ENCODE measurements at places on chromosomes 3 and 15. TPM values are rescaled to one million over a fixed set of nuclear protein-coding genes. Genes with fewer than 3 reads are reported as not detected.

NUP210 gene
- 10.1 TPM for total RNA-seq

DNA sequence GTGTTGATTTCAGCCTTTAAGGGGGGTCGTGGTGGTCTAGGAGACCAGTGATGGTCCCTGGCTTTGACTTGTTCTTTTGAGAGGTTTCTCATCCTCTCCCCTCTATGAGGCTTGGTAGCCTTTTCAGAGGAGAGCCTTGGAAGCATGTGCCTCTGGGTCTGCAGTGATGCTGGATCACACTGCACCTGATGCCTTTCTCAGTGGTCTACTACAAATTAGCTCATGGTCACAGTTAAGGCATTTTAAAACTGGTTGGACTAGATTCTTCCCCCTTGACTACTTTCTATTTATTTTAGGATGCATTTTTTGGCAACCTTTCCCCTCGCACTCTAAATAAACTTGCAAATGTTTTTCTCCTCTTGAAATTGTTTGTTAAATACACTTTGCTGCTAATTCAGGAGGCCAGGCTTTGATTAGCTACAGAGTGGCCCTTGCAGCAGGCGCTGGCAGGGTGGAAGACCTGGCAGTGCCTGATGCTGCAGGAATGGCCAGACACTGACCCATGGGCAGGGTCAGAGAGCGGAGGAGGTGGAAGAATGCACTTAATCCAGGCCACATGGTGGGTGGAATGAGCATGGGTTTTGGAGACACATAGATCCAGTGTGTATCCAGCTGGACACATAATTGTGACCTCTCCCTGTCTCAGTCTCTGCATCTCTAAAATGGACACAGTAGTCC is 318.8 kb upstream of the CTDSPL start:
- no peaks in the 10 kb centered on the region for H3K36me3 ChIP-seq
- DNase-seq: no peak
- H3K27me3 ChIP-seq: no peaks in the 10 kb centered on the region
- H3K4me3 ChIP-seq: no peak overlapping the region
- H3K27ac ChIP-seq: no peak overlapping the region
- H3K4me1 ChIP-seq: peaks cover 31% of the 10 kb centered on the region

ASB14 gene
- total RNA-seq: not detected

DNA sequence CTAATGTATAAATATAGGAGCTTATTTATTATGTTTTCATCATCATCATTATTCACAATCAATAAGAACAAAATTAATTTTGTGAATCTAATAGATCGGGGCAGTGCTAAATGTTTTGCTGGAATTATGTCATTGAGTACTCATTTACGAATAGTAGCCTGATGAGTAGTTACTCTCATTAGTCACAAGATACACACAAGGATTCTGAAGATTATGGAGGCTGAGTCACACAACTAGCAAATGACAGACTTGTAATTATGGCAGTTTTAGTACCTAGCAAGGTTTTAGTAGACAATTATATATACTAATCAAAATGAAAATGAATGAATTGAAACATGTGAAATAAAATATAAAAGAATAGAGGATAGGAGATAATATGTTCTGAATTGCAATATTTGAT is 954.2 kb downstream of the CADM2 start:
- no peaks in the 10 kb centered on the region for H3K27me3 ChIP-seq
- no peaks in the 10 kb centered on the region for H3K36me3 ChIP-seq
- H3K4me1 ChIP-seq: no peaks in the 10 kb centered on the region
- no peak for DNase-seq
- no peak overlapping the region for H3K27ac ChIP-seq

- no peaks in the 10 kb centered on the region for H3K27me3 ChIP-seq
- no peak overlapping the region for H3K4me3 ChIP-seq
- H3K27ac ChIP-seq: no peak overlapping the region
- H3K36me3 ChIP-seq: no peaks in the 10 kb centered on the region
- H3K4me1 ChIP-seq: peaks cover 58% of the 10 kb centered on the region
These were observed 8.5 kb downstream of the BAHD1 start for GRCh38 chr15:40449275-40449674.

DNA sequence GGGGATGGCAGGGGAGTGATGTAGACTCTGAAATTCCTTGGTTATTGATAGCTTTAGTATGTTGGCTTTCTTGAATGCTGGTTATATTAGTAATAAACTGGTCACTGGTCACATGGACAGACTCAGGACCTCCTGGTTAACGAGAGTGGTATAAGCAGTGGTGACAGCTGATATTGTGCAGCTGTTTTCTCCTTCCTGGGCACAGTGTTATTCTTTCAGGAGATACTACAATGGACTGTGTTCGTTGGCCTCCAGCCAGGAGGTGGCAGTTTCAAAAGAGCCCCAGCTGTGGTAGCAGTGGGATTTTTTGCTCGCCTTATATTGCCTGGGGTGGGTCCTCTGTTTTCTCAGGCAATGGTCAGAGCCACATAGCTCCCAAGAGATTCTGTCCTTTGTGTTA is 181.6 kb upstream of the RBMS3 start:
- no peak overlapping the region for H3K4me3 ChIP-seq
- no peak overlapping the region for H3K27ac ChIP-seq
- H3K27me3 ChIP-seq: no peaks in the 10 kb centered on the region
- no peaks in the 10 kb centered on the region for H3K4me1 ChIP-seq

DNA sequence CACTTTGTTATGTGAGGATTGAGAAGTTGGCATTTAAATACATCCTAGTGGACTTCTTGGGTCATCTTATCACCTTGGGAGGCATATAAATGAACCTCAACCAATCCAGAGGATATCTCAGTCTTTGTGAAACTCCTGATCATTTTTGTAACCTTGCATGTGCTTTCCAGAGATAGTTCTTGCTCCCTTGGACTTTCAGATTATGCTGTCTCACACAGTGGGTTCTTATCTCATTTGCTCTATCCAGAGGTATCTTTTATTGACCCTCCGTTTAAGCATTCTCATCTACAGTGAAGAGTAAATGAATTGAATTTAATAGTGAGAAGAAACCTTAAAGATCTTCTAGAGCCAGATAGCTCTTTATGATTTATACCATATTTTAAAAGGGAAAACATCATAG is 10.4 kb downstream of the ARMC8 start:
- no peak overlapping the region for H3K27ac ChIP-seq
- no peaks in the 10 kb centered on the region for H3K36me3 ChIP-seq
- H3K4me3 ChIP-seq: no peak overlapping the region
- H3K27me3 ChIP-seq: no peaks in the 10 kb centered on the region
- peaks cover 16% of the 10 kb centered on the region for H3K4me1 ChIP-seq

CLDN11 gene
- 136 TPM for total RNA-seq

PGBD4 gene
- total RNA-seq: 1.5 TPM

PXYLP1 gene
- total RNA-seq: 16.7 TPM

- no peak overlapping the region for H3K4me3 ChIP-seq
- no peak for DNase-seq
- H3K27ac ChIP-seq: no peak overlapping the region
- H3K4me1 ChIP-seq: peaks cover 10% of the 10 kb centered on the region
- no peaks in the 10 kb centered on the region for H3K36me3 ChIP-seq
These were observed 145.8 kb upstream of the THRB start for GRCh38 chr3:24640330-24640877.

DNA sequence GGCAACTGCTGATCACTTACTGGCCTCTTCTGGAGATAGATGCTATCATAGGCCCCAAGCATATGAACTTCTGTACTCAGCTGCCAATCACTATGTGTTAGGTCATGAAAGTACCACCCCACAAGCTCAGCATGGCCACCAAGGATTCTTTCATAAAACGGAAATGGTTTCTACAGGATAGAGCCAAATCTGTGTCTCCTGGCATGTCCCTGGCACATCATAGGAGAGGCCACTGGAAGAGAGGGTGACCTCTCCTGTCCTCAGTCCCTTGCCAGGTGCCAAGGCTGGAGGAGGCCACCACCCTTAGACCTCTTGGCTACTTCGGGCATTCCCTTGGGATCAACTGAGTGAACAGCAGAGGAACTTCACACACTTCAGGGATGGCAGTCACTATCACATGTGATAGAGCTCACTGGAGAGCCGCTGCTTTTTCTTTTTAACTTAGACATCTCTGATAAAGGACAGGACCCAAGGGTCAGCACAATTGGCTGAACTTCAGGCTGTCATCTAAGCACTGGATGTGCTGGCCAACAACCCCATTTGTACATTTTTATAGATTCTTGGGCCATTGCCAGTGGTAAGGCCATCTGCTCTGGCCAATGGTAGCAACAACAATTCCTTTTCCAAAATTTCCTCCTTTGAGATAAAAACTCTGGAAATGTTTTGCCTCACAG is 425.2 kb downstream of the SQOR start:
- no peaks in the 10 kb centered on the region for H3K4me1 ChIP-seq
- no peaks in the 10 kb centered on the region for H3K27me3 ChIP-seq
- no peaks in the 10 kb centered on the region for H3K36me3 ChIP-seq
- no peak for DNase-seq

DNA sequence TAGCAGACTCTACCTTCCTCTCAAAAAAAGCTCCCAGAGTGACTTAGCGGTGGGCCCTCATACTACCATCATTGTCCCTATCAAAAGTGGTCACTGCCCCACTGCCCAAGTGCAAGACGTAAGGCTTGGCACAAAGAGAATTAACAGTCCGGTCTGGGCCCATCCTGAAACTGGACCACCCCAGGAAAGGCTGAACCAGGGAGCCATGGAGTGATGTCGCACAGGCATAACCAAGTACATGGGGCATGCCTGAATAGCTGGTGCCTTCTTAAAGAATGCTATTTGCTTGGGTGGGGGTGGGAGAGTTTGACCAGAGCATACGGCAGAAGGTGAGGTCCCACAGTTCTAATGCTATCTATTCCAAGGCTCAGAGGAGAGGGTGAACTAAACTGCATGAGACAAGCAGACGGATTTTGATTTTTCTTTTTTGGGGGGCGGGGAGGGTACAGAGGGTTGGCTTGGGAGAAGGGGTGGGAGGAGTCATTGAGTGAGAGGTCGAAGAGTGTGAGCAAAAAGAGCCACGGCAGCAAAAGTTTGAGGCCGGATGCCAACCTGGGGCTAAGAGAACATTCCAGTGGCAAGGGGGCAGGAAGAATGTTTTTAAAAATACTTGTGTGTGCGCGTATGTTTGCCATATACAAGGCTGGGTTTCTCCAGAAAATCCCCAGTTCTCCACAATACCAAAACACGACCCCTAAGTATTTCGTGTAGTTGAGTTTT is 50.2 kb downstream of the FAM174B start:
- H3K4me1 ChIP-seq: no peaks in the 10 kb centered on the region
- no peak overlapping the region for H3K4me3 ChIP-seq
- no peak overlapping the region for H3K27ac ChIP-seq
- H3K36me3 ChIP-seq: no peaks in the 10 kb centered on the region
- H3K27me3 ChIP-seq: no peaks in the 10 kb centered on the region
- no peak for DNase-seq

LMLN gene
- total RNA-seq: 18.9 TPM

GRCh38 chr15:73991260-73991659 is 835 bp downstream of the STOML1 start:
- peak overlapping the region; percentile 57 for H3K4me3 ChIP-seq
- H3K36me3 ChIP-seq: no peaks in the 10 kb centered on the region
- H3K27me3 ChIP-seq: no peaks in the 10 kb centered on the region
- H3K27ac ChIP-seq: peak overlapping the region; percentile 82

DNA sequence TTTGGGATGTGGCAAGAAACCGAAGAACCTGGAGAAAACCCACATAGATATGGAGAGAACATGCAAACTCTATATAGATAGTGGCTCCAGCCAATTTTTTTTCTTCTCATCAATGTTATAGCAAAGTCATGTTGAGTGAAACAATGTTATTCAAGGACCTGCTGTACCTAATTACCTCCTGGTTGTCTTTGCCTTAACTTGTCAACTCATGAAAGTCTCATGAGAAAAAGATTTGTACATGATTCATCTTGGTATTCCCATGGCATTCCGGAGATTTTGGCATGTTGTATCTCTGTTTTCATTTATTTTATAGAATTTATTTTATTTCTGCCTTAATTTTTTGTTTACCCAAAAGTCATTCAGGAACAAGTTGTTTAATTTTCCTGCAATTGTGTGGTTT is 303.8 kb upstream of the CDIN1 start:
- no peak overlapping the region for H3K27ac ChIP-seq
- no peak overlapping the region for H3K4me3 ChIP-seq
- no peaks in the 10 kb centered on the region for H3K27me3 ChIP-seq
- no peaks in the 10 kb centered on the region for H3K36me3 ChIP-seq
- DNase-seq: no peak
- H3K4me1 ChIP-seq: no peaks in the 10 kb centered on the region

KNG1 gene
- not detected for total RNA-seq

DNA sequence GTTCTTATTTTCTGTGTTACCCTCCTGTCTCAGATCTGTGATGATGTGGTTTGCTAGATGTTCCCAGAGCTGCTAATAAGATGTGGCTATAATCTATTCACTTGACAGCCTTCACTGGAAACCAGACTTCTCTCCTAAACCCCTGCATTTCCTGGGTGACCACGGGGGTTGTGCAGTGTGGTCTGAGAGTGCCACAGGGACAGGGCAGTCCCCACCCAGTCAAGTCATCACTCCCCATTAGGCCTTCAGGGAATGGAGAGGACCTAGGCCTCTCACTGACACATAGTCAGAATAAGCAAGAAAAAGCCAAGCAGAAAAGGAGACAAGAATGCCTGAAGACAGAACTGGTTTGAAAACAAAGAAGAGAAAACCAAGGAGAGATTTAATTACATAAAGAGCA is 58.3 kb downstream of the GJD2 start:
- DNase-seq: no peak
- no peaks in the 10 kb centered on the region for H3K4me1 ChIP-seq
- no peaks in the 10 kb centered on the region for H3K27me3 ChIP-seq
- H3K36me3 ChIP-seq: no peaks in the 10 kb centered on the region

PRTG gene
- total RNA-seq: 5.2 TPM

Measured in vagina (tissue), 2 donors.